Fibroblast of upper back skin (primary cell): ENCODE measurements at places on chromosomes 4 and X.

- DNase-seq: no peak
Observed at GRCh38 chr4:31341601-31342359, 621.6 kb downstream of the PCDH7 start.

DNA sequence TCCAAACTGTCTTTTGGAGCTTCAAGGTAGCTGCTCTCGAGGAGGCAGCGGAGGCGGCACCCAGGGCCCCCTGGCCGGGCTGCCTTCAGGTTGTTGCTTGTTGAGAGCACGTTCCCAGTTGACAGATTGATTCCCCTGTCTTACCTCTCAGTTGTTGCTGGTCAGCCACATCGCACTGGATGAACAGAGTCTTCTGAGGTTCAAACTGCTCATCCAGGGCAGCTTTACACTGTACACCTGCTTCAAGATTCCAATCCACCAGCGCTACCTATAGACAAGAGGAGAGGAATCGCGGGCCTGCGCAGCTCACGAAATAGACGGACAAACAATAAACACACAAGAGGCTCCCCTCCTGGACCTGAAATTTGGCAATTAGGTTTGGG lies 497 bp downstream of the HPGD start:
- DNase-seq: no peak

GRCh38 chrX:24333371-24333770 lies 19.5 kb upstream of the SUPT20HL2 start:
- peak; percentile 39 for DNase-seq

DNA sequence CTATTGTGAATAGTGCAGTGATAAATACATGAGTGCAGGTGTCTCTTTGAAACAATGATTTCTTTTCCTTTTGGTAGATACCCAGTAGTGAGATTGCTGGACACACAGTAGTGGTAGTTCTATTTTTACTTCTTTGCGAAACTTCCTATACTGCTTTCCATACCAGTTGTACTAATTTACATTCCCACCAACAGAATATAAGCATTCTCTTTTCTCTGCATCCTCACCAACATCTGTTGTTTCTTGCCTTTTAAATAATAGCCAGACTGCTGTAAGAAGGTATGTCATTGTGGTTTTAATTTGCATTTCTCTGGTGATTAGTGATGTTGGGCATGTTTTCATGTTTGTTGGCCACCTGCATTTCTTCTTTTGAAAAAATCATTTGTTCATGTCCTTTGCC lies 105.9 kb downstream of the COL4A6 start:
- no peak for DNase-seq

- DNase-seq: no peak
Observed at GRCh38 chr4:28176942-28177341, 1316.3 kb downstream of the STIM2 start.

- peak; percentile 69 for DNase-seq
Observed at GRCh38 chr4:16693641-16694040, 204.8 kb downstream of the LDB2 start.

- peak; percentile 85 for DNase-seq
Observed at GRCh38 chr4:156109943-156110900, 156.6 kb upstream of the CTSO start.

- no peak for DNase-seq
Observed at GRCh38 chrX:110192516-110192915, 125.4 kb downstream of the AMMECR1 start.

DNA sequence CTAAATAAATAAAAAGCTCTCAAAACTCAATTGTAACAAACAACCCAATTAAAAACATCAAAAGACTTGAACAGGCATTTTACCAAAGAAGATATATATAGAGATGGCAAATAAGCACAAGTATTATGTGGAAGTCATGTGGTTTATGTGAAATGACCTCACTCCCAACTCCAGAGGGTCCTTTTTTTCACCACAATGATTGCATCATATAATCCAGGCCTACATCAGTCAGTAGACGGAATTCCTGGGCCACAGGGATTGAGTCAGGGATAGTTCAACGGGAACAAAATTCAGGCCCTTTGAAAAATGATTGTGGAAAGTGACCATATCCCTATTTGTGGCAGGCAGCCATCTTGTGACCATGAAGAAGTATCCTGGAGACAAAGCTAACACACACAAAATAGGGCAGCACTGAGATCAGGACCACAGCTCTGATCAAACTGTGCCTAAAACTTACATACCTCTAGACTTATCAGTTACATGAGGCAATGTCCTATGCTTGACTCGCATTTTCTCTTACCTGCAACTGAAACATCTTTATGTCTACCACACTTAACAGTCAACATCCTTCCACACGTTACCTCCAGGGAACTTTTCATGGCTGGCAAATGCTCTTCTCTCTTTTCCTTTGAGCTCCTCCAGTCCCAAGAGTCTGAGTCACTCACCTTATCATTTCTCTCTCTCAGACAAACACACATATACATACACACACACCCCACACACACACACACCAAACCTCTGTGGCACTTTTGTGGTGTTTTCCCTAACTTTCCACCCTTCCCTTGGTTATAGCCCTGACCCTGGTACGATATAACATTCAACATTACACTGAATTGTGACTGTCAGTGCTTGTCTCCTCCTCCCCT lies 113.5 kb downstream of the PHF8 start:
- DNase-seq: peak; percentile 71

GRCh38 chrX:103063191-103063845 lies 653 bp downstream of the BEX1 start:
- DNase-seq: peak; percentile 23

DNA sequence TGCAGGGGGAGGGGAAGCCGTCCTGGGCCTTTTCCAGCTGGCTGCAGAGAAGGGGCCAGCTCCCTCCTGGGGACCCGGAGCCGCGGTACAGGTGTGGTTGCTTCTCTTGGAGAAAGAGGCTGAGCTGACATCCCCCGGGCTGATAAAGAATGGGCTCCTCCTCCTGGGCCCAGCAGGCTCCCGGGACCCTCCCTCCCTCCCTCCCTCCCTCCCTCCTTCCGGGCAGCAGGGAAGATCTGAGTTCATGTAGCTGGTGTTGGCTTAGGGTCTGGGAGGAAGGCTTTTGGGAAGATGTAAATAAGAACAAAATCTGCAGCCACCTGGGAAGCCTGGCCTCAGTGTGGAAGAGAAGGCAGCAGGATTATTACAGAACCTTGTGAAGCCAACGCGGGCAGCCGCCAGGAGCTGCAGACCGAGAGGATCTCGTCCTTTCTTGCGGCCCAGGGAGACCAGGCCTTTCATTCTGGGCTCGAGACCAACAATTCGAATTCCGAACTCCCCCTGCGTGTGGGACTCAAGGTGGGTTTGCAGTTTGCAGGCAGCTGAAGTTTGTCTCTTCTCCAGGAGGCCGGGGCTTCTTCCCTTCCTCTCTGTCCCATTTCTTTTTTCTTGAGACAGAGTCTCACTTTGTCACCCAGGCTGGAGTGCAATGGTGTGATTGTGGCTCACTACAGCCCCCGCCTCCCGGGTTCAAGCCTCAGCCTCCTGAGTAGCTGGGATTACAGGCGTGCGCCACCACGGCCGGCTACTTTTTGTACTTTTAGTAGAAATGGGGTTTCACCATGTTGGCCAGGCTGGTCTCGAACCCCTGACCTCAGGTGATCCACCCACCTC lies at the start of gene PLCXD1:
Gene PLCXD1, plus strand, starts transcription at position 216 of the 834 bp plus-strand sequence. CDS start 2,807 bp downstream, outside the sequence.
- DNase-seq: peak; percentile 76

GRCh38 chr4:143354990-143355389 lies 18.3 kb downstream of the GAB1 start:
- DNase-seq: no peak

DNA sequence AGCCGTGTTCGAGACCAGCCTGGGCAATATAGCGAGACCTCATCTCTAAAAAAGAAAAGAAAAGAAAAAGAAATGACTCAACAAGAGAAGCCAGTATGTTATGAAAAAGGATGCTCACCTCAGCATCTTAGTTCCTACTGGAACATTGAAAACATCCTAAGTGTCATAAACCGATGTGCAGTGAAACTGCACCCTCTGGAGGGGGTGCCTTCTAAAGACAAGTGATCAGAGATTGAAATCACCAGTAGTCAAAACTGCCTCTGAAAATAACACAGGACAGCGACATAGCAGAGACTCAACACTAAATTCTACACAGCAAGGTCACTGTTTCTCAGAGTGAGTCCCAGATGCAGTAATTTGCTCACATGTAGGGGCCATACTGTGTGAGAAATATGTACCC lies 28.0 kb upstream of the ATP6AP2 start:
- peak; percentile 24 for DNase-seq

DNA sequence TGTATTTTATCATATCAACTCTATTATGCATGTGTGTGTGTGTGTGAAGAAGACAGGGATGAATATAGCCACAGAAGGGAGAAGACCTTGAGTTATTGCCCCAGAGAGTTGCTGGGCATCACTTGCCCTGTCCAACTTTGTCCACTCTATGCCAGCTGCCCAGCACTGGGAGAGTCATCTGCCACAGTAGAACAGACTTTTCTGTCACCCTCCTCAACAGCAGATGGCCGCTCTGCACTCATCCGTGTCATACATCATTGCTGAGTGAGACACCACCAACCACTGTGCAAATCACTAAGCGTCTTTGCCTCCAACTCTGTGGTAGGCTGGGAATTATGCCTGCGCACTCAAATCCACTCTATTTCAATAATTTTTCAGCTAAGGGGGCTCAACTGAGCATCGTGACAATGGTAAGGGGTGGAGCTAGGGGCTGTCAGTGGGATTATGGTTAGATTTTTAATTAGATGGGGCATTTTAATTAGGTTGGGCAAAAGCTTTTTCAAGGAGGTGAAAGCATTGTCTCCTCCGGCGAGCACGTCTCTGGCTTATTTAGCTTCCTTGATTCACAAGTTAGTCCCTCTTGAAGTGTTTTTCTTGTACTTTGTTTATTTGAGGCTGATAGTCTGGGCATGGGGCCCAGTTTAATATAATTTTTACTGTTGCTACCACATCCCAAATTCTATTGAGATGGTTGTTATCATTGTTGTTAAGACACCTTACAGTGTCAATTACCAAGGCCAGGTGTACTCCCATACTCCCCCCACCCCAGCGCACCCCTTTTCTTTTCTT lies 100.1 kb upstream of the KLF3 start:
- no peak for DNase-seq

DNA sequence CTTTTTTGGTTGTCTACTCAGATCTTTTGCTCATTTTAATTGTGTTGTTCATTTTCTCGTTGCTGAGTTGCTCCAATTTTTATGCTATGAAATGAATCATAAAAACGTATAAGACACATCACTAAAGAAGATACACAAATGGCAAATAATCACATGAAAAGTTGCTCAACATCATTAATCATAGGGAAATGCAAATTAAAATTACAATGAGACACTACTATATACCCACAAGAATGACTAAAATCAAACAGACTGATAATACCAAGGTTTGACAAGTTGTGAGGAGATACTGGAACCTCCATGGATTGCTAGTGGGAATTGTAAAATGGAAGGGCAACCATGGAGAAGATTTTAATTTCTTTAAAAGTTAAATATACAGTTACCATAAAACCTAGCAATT lies 17.0 kb downstream of the GSTCD start:
- DNase-seq: no peak

GRCh38 chr4:142535009-142535408 lies 311.1 kb downstream of the INPP4B start:
- DNase-seq: no peak

GRCh38 chr4:24551492-24552289 lies 32.7 kb downstream of the DHX15 start:
- peak; percentile 15 for DNase-seq

DNA sequence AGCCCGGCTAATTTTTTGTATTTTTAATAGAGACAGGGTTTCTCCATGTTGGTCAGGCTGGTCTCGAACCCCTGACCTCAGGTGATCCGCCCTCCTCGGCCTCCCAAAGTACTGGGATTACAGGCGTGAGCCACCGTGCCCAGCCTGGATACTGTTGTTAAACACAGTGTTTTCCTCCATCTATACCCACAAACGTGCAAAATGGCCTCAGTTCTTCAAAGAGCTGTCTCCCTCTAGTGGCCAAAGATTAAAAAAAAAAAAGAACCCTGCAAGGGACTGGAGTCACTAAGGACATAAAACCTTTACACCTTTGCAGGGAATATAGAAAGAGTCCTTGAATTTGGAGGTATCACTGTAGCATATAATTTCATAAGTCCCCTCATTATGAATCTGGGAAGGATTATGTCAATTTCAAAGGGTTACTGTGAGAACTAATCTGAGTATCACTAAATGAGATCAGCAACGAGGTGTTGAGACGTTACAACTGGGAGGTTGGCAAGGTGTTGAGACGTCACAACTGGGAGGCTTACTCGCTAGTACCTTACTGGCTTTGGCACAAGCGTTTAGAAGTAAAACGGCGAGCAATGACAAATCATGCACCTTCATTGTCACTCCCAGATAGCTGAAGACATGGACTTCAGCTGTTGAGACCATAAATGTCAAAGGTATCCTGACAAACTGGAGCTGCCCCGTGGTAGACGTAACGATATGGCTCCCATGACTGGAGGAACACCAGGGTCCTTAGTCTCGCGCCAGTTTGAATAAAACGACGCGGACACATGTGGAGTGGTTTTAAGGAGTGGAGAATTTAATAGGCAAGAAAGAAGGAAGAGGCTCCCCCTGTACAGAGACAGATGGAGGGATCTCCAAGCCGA lies 33.4 kb upstream of the ENPP6 start:
- DNase-seq: peak; percentile 51

- DNase-seq: no peak
Observed at GRCh38 chr4:184313702-184314659, 96.3 kb upstream of the ENPP6 start.

- DNase-seq: peak; percentile 66
Observed at GRCh38 chrX:71178908-71179307, 34.3 kb downstream of the NLGN3 start.

DNA sequence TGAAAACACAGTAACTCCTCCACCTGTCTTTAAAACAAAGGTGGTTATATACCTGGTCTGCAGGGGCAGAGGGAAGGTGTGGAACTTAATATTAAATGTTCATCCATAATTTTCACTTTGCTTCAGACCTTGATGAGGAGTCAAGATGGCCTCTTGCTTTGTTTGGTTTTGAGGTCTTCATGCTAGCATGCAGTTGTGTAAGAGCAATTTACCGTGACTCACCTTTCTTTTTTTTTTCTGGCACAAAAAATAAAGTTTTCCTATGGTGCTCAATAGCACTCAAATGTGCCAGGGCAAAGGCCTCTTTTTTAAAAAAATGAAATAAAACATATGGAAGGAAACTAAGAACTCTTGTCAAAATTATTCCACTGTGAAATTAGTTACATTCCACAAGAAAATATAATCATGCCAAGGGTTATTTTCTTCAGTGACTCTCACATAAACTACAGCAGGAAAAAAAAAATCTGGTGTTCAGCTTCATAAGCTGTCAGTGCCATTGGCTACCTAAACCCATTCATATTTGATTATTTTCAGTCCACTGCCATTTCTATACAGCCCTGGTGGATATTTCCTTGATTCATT lies 128.2 kb downstream of the SLC7A11 start:
- DNase-seq: peak; percentile 46
